GM13977 (cell line): ENCODE measurements at places on chromosomes 12 and 14.

GRCh38 chr14:67512463-67513310 lies 20.4 kb upstream of the PLEKHH1 start:
- no peak for DNase-seq

GRCh38 chr12:42790761-42791151 lies 201.2 kb upstream of the PRICKLE1 start:
- DNase-seq: no peak

GRCh38 chr12:24791622-24792021 lies 157.3 kb downstream of the BCAT1 start:
- DNase-seq: no peak

- no peak for DNase-seq
Measured at GRCh38 chr12:76634133-76634532, 74.6 kb upstream of the OSBPL8 start.

- no peak for DNase-seq
Measured at GRCh38 chr12:124441443-124442194, 125.8 kb downstream of the NCOR2 start.

DNA sequence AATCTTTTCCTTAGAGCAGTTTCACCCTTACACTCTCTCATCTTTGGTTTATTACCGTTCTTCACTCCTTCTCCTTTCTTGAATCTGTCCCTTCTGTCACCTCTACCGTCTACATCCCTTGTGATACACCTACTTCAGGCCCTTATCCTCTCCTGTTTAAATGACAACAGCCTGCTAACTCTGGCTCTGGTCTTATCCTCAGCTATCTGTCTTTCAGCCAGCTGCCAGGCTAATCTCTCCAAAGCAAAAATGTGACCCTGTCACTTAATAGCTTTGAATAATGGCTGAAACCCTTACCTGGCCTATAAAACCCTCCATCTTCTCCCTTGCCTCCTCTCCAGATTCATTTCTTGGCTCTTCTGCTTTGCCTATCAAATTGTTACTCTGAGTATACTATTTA lies 32.3 kb downstream of the BEST3 start:
- DNase-seq: no peak

- DNase-seq: no peak
Measured at GRCh38 chr14:92987713-92988510, 65.0 kb downstream of the CHGA start.

GRCh38 chr14:33444136-33444535 lies 505.5 kb downstream of the NPAS3 start:
- DNase-seq: no peak

GRCh38 chr14:31283578-31284252 lies 76.1 kb upstream of the HECTD1 start:
- no peak for DNase-seq

GRCh38 chr14:55221186-55221585 lies 29.8 kb upstream of the DLGAP5 start:
- DNase-seq: no peak

DNA sequence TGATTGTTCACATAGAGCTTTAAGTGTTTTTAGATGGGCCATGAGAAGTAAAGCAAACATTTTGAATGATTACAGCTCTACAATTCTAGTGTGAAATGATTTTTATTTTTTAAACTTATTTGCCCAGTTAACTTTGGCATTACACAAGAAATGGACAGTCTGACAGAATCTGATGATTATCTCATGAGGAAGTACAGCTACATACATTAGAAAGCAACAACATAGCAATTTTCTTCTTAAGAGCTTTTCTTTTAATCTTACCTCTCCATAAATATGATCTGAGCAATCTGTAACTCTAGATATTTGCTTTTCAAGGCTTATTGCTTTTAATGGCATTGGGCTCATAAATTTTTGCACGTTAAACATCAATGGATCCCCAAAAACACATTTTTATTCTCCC lies 26.5 kb upstream of the PPP1R12A start:
- DNase-seq: no peak

DNA sequence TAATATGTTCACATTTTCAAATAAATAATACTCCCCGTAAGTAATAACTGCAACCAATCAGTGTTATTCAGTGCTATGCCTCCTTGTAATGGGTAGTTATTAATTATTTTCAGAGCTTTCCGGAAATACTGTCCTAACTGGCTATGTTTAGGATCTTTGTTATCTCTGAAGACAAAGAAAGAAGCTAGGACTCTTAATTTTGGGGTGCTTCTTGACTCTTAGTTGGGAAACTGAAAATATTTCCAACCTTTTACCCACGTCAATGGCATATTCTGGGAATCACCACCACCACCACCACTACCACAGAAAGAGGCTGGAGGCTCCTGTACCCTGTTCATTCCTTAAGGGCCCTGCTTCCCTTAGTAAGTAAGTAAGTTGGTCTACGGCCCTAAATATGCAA lies 39.1 kb downstream of the RAD52 start:
- no peak for DNase-seq

- no peak for DNase-seq
Measured at GRCh38 chr12:25653487-25654175, 100.5 kb upstream of the LMNTD1 start.

DNA sequence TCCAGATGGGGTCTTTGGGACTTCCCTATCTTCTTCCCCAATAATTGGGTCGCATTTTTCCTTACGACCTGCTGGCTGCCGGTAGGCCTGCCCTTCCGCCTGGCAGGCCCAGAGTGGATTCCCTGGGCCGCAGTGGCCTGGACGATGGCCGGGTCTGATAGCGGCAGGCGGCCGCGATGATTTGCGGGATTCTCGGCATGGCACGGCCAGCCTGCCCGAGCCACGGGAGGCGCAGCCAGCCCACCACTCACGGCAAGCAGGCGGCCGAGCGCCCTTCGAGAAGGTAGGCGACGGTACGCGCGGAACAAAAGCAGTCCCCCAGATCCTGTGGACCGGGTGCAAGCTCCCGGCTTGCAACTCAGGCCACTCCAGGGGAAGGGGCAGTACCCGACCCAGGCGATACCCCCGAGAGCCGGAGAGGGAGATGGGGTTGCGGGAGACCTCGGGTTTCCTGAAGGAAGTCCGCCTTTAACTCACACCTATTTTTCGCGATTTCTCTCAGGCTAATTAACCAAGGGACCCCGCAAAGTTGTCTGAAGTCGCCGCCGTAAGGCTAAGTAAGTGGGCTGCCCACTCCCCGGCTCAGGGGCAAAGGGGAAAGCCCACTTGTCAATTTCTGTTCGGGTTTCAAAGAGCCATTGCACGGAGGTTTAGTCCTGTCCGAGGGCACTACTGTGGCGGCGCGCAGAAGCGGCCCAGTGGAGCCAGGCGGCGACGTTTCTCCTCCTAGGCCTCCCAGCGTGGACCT lies 1.4 kb upstream of the GSC start:
- DNase-seq: no peak

- DNase-seq: no peak
Measured at GRCh38 chr12:10737249-10737648, 14.1 kb upstream of the YBX3 start.

- DNase-seq: no peak
Measured at GRCh38 chr12:96500693-96501092, 11.3 kb downstream of the CFAP54 start.

DNA sequence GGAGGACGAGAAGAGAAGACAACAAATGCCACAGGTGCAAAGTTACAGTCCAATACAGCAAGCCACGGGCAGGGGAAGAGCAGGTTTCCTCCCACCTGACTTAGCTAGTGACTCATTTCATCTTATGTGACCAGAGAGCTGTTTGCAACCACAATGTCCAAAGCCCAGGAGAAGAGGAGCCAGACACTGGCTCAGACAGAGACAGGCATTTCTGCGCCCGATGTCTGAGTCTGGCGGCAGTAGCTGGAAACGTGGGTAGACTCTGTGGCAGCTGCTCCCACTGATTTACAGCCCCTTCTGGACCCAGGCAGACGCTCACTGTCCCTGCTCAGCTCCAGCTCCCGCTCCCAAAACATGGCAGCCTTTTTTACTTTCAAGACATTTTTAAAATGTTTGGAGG lies 60.0 kb downstream of the CHGA start:
- no peak for DNase-seq

DNA sequence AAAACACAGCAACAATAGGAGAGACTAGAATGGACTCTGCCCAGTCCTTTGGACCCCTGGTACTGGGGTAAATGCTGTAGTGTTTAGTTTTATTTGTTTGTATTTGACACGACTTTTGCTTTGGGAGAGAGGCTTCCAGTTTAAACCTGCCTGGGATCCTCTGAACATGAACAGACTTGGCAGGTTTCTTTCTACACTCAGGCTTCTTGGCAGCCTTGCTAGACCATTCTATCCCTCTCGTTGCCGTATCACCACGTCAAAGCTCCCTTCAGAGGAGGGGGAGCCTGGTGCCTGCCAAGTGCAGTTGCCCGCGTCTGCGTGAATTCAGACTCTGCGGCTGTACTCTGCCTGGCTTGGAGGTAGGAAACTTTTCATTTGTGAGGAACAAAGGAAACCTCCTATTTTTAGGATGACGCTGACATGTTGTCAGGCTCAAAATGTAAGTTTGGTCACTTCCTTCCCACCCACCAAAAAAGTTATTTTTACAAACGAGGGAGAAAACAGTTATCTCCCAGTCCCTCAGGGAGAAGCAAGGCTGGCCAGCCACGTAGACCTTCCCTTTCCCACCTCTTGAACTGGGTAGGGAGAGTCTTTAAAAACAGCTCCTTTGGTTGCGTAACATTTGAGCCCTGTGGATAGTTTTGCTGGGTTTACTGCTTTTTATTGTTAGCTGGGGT lies 25.9 kb downstream of the CD9 start:
- DNase-seq: no peak

- DNase-seq: no peak
Measured at GRCh38 chr12:92259291-92259690, 113.6 kb upstream of the BTG1 start.

- DNase-seq: no peak
Measured at GRCh38 chr12:112486361-112486760, 67.6 kb downstream of the PTPN11 start.

GRCh38 chr14:74554742-74555362 lies 57.2 kb downstream of the LTBP2 start:
- DNase-seq: no peak

DNA sequence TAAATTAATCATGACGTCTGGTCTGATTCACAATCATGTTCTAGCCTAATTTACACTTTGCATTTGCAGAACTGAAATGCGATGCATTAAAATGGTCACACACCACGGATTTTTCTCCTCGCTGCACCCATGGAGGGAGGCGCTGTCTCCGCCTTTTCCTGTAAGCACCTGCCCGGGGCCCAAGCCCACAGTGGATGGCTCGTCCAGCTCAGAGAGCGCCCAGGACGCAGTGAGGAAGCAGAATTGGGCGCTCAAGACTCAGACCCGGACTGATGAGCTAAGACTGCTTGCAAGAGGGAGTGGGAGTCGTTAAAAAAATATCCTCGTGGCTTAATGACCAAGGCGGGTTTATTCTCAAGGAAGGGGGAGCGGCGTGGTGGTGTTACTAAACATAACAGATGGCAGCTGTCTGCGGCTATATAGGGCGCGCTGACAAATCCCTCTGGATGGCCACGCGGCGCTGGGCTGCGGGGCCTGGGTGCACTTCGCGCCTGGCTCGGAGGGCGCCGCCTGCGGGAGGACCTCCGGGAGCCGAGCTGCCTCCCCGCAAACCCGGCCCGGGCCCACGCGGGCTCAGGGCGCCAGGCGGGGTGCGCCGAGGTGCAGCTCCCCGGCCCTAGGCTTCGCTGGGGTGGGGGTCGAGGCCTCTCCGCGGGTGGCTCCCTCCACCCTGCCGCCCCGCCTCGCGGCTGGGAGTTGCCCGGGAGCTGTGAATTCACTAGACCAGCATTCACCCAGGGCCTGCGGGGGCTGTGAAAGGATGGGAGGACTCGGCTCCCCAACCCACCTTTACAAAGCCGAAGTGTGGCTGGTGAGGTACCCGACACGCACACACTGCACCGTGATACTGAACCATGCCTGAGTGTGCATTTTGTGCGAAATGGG lies 78.7 kb downstream of the PPM1A start:
- peak; percentile 74 for DNase-seq

- DNase-seq: no peak
Measured at GRCh38 chr14:89908712-89909450, 45.6 kb downstream of the EFCAB11 start.

DNA sequence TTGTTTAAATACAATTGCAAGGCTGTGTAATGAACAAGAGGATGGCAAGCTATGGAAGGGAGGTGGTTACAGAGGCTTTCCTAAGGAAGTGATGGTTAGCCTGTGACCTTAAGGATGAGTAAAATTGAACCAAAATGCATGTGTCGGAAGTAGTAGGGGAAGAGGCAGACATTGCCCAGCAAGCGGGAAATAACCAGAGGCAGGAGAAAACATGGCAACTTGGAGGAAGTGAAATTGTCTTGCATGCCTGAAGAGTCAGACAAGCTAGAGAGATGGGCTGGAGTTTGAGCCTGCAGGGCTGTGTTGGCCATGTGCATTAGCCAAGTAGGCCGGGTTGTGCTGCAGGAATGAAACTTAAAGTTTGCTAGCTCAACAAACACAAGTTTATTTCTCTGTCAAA lies 96.2 kb downstream of the BTG1 start:
- no peak for DNase-seq

- no peak for DNase-seq
Measured at GRCh38 chr12:69252033-69252432, 12.7 kb downstream of the CPSF6 start.

DNA sequence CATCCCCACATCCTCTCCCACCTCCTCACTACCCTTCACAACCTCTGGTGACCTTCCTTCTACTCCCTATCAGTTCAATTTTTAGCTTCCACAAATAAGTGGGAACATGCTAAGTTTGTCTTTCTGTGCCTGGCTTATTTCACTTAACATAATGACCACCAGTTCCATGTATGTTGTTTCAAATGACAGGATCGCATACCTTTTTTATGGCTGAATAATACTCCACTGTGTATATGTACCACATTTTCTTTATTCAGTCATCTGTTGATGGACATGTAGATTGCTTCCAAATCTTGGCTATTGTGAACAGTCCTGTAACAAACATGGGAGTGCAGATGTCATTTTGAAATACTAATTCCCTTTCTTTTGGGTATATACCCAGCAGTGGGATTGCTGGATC lies 98.7 kb downstream of the TRMT5 start:
- no peak for DNase-seq

DNA sequence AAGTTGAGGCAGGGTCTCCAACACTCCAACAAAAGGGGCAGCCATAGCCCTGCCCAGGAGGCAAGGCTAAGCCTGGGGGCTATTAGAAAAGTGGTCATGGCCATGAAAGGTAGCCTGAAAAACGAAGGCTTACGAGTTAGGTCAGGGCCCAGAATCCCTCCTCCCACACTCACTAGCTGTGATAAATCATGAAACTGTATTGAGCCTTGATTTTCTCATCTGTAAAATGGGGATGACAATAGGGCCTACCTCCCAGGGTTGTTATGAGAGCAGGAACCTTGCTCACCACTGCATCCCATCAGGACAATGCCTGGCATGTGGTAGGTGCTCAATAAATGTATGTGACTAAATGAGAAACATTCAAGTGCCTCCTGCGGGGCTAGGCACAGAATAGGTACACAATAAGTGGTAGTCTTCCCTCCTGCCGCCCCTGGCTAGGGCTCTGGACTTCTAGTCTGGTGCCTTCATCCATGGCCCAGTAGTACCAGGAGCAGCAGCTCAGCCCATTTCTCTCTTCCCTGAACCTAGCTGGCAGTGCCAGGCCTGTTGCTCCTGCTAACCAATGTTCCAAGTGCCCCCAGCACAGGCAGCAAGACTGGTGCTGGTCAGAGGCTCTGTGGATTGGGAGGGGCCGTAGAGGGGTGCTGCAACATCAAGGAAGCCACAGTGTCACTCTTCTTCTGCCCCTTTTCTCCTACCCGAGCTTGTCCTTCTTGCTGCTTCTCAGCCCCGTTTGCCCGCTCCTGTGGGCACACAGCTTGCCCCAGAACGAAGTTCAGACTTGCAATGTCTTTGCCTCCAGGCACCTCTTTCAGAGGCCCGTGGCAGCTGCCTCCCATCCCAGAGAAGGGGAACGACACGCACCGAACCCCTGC lies 7.8 kb downstream of the PGF start:
- no peak for DNase-seq
